NK-92 treated with Interleukin-12 subunit alpha and Interleukin-12 subunit beta, amount 100 ng/mL, for 24 hours (cell line): ENCODE measurements at places on chromosomes 3 and 15.

DNA sequence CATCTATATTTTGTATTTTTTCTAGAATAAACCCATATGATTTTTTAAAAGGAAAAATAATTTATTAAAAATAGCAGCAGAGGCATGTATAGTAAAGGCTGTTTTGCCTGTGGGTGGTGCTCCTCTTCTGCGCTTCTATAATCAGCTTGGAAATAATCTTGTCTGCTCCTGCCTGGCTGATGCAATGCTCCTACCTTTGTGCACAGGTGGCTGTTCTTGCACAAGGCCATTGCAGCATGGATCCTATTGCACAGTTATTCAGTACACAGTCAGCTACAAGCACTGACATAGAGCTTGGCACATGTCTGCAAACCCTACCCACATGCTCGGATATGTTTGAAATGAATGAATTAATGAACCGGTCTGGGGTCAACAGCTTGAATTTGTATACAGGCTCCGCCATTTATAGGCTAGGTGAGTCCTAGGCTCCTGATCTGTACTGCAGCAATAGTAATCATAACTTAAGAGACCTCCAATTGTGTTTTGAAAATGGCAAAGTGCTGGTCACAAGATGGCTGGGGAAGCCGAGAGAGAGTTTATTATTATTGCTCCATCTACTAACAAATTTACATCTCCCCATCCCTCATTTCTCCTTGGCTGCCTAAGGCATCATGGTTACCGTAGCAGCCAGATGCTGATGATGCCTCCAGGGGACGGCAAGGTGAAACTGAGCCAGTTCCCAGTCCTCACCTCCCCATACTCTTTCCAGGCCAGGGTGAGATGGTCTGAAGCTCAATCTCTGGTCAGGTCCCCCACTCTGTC, 532 bp upstream of the RTP1 start:
- DNase-seq = no peak

DNA sequence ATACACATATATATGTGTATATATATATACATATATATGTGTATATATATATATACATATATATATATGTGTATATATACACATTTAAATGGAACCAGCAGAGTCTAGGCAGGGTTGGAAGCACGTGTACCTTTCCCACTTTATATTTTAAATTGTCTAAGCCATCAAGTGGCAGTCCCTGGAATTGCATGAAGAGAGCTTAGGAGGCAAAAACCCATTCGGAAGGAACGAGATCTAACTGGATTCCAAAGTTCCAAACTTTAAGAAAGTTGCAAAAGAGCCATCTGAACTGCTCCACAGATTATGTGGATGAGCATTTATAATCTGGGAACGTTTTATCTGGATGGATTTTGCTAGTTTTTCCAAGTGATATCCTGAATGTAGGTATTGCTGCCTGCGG, 186.5 kb downstream of the FOXP1 start:
- no peak for DNase-seq

GRCh38 chr3:111767756-111768445, 91.2 kb upstream of the PHLDB2 start:
- DNase-seq = no peak

- DNase-seq = no peak
These were observed 67.0 kb upstream of the IMPG2 start for GRCh38 chr3:101387351-101387750.

DNA sequence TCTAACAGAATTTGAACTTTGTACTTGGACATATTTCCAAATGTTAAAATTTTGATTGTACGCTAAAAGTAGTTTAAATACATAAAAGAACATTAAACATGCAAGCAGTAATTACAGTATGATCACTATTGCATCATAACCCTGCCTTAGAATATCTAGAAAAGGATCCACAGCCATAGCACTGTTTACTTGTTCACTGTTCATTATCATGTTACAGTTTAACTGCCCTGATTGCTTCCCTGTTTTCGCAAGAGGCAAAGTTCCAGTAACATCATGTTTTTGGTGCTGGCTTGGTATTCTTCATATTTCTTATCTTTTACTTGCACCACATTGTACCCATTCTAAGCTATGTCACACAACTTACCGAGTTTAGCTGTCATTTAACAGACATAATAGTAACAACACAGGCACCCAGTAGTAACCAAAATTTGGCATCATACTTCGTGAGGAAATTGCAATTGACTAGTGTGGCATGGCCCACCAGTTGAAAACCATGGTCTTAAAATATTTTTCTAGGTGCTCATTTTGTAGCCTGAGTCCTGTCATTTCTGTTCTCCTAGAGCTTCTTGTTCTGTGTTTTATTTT, 13.3 kb upstream of the TMEM87A start:
- no peak for DNase-seq

DNA sequence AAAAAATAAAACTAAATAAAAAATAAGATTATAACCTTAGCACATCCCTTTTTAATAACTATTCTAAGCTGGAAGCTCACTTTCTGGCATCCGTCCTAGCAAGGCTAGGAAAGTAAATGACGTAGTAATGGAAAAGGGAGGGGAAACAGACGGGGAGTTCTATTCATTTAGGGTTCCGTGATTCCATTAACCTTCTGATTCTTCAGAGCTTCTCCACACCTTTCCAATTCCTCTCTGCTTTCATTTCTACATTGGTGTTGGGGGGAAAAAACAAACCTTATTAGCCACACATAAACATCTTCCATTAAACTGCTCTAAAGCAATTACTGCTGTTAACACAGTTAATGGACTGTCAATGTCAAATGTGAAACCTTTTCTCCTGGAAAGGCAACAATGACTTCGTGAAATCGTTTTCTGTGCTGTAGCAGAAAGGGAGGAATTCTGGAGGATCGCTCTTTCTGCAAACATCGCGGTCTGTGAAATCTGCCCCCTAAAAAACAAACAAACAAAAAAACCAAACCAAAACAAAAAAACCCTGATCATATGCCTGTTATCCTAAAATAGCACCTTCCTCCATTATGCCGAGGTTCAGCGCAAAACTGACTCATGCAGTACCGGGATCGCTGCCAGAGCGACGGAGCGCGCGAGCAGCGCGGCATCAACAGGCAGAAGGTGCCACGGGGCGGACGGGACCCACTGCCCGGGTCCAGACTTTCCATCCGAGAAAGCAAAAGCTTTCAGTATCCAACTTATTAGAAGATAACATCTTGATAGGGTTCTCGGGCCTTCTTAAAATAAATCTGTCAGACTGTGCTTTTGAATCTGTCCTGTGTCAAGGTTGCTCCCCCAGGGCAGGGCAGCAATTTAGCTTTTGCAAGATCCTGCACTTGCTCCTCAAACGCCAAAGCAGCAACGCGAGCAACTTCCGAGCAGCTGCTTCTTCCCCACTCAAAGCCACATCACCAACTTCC, 156.2 kb downstream of the FGF12 start:
- DNase-seq = no peak

DNA sequence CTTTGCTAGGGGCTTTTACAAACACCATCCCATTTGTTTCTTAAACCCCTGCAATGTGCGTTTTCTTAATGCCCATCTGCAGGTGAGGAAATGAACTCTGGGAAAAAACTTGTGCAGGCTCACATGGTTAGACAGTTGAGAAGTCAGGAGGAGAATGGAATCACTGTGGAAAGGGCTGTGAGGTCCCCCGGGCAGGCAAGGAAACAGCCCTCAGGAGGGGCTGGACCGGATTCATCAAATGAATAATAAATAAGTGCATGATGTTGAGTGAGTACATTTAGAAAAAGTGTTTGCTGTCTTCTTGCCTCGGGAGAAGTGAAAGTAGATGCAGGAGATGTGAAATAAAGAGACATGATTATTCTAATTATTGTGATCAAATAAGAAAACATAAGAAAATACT, 76.6 kb downstream of the PGPEP1L start:
- DNase-seq = no peak

GRCh38 chr3:101146946-101147345, 153.7 kb upstream of the ABI3BP start:
- DNase-seq = no peak

DNA sequence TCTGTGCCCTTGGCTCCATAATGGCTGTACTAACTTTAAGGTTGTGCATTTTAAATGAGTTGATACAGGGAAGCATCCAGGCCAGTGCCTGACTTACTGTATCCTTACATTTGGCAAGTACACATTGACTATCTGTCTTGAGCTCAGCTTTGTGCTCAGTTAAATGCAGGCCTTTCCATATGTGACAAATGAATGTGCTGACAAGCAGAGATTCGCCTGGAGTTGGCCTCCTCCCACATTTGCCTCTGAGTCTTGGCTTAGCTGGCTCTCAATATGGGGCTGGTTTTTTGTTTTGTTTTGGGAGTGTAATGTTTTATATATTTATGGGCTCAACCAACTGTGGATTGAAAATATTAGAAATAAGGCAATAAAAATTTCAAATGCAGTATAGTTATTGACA, 29.7 kb downstream of the TRIM71 start:
- DNase-seq = no peak

GRCh38 chr15:68633231-68634121, 54.7 kb downstream of the CORO2B start:
- no peak for DNase-seq

- no peak for DNase-seq
These were observed 3.8 kb upstream of the LMAN1L start for GRCh38 chr15:74808840-74809229.
